ENCODE measurements at places on chromosomes 12 and 14.

DNA sequence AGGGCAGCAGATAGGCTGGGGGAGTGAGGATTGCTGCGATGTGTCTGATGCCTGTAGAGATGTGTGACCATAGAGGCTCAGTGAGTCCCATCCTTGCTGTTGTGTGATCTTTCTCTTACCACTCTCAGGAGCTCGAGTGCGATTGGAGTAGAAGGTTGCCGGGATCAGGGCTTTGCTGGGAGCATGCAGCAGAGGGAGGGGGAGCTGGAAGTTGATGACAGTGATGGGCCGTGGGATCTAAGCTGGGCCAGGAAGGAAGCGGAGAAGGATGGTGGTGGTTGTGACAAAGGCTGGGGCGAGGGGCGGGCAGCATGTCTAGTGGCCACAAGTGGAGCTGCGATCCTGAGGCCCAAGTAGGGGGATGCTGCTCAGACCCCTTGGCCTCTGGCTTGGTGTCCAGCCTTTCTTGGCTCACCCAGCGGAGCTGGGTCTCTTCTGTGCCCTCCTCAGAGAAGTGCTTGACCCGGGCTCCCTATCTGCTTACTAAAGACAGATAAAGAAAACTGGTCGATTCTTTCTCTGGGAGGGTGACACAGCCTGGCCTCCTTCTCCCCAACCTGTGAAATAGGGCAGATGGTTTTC is 66.2 kb downstream of the PRMT8 start:
- no peak for DNase-seq

DNA sequence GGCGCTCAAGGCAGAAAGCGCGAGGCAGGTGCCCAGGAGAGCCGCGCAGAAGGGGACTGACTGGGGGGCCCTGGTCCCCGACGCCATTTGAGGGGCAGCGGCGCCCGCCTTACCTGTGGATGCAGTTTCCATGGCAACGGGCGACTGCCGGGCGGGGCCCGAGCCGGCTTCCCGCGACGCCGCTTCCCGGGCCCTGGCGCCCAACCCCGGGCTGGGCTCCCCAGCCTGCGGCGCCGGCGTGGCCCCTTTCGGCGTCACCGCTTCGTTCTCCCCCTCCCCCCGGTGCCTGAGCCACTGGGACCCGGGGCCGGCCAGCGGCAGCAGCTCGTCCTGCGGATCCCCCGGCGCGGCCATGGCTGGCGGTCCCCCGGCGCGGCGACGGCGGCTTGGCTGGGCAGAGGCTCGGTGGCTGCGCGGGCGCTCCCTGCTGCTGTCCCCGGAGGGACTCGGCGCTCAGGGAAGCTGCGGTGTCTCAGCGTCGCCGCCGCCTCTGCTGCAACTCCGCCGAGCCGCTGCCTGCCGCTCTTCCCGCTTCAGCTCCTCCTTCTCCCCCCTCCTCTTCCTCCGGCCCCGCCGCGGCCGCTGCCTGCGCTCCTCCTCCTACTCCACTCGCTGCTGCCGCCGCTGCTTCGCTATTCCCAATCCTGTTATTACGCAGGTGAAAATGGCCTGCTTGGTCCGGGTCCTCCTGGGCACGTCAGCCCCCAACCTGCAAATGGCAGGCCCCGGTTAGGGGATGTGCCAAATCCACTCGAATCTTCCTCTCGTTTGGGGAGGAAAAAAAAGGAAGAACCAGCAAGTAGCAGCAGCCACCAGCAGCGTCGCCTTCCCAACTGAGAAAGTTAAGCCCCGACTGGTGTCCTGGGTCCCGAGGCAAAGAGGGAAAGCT is at the start of gene RTN1:
TSS of gene RTN1 (minus strand) at position 500 of the 889 bp plus-strand sequence. CDS start at position 354, 146 bp downstream.
- DNase-seq = peak; percentile 68

DNA sequence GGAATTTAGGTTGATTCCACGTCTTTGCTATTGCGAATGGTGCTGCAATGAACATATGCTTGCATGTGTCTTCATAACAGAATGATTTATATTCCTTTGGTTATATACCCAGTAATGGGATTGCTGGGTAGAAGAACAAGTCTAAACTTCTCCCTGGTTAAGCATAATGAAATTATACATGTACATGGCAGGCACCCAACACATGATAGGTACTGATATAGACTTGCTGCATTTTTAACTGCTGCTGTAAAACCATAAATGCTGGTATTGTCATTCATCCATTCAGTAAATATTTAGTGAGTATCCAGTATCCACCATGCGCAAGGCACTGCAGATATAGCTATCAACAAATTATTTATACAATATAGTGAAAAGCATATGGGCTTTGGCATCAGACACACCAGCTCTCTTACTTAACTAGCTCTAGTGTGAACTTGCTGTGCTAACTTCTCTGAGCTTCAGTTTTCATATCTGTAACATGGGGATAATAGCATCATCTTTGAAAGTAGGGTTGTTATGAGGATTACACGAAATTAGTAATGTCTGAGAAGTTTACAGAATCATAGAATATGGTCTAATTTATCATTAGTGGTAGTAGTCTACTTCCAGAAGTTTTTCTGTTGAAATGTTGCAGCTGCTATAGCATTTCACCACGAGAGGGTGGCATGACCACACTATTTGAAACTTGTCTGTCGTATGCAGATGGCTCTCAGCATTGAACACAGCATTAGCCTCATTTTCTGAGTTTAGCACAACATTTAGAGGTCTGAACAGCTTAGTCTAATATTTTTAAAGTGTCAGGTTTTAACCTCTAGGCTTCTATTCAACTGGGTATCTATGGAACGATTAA is 32.0 kb upstream of the SEL1L start:
- DNase-seq = peak; percentile 32

DNA sequence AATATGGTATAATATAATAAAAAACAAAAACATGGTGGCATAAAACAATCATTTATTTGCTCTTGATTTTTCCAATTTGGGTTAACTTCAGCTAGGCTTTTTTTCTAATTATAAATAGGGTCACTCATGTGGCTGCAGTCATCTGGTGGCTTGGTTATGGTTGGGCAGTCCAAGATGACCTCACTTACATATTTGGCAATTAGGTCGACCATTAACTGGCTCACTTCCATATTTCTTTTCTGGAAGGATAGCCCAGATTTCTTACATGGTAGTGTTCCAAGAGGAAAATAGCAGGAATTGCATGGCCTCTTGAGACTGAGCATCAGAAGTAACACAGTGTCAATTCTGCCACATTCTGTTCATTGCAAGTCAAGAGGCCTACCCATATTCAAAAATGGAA is 153.4 kb downstream of the FUT8 start:
- no peak for DNase-seq

DNA sequence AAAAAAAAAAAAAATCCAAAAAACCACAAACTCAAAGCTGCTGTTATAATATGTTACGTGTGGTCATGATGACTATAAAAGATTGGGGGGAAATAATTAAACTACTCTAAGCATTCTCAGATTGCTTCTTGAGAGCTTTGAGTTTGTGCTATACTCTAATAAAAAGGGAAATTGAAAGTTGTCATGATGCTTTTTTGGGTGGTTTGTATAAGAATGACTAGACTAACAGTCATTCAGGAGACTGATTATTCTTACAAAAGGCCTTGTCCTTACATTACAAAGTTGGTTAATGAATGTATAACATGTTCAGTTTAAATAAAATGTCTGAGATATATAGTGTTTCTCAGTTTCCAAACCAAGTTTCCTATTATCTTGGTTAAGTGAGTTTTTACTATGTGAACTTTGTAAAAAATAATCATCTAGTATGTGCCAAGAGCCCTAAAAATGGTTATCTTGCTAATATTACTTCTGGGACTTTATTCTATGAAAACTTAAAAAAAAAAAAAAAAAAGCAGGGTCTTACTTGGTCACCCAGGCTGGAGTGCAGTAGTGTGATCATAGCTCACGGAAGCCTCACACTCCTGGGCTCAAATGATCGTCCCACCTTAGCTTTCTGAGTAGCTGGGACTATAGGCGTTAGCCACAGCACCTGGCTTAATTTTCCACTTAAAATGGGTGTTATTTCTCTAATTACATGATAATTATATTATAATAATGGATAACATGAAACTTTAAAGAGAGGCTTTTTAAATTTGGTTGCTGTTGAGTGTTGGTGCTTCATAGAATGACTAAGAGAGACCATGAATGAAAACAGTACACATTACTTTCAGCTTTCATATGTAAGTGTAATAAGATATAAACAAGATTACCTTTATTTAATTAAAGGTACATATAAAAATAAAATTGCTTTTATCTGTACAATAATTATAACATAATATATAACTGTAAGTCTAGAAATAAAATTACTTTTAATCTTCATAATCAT is 459.6 kb upstream of the RGS6 start:
- no peak for DNase-seq

GRCh38 chr14:96762650-96763049 is 34.5 kb upstream of the VRK1 start:
- peak; percentile 71 for DNase-seq

Measured in NCI-H2081 (cell line).